MV-4-11 (cell line): ENCODE measurements at places on chromosomes 5 and 9.

DNA sequence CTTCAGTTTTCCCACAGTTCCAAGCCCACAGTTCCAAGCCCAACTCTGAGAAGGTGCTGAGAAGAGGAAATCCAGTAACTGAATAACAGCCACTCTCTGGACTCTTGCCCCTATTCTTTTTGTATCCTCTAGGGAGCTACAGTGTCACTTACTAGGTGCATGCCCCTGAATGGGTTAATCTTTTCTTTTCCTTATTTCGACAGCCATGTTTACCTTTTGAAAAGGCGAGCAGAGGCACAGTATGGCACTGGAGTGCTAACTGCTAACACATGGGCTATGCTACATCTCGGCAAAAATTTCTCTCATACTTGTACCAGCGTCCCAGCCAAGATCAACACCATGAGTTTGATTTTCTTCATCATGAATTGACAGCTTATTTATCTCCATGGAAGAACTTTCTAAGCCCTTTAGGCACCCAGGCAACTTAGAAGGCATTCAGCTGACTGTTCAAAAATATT is 222.6 kb downstream of the EBF1 start:
- no peak for DNase-seq

DNA sequence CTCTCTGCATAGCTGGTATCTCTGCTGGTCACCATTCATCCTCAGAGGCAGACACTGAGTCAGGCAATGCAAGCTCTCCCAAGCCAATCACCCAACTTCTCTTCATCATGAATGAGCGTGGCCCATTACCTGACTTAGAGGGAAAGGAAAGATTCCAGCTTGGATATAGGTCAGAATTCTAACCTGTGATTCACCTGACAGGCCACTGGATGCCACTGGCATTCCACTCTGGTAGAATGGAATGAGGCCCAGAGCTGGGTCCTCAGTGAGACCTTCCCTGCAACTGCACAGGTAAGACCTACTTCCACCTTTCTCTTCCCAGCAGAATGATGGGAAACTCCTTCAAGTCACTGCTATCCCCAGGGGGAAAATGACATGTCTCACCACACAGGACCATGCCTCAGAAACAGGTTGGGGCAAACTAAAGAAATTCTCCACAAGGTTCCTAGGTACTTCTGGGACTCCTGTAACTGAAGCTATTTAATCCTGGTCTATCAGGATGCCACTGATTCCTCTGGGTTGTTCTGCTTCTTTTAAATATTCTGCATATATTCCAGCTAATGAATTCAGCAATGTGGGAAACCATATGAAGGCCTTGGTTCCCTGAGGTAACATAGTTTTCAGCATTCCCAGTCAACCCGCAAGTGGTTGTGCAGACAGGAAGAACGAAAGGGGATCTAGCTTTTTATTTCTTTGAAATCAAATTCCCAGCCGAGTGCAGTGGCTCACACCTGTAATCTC is 62.0 kb downstream of the SUSD1 start:
- DNase-seq, result no peak

GRCh38 chr9:124784509-124784908 is 7.6 kb downstream of the OLFML2A start:
- peak; percentile 95 for DNase-seq

- no peak for DNase-seq
Observed at GRCh38 chr9:82404881-82405280, 416.3 kb downstream of the SPATA31D1 start.

- no peak for DNase-seq
Observed at GRCh38 chr5:104053353-104053649, 490.7 kb upstream of the NUDT12 start.

- no peak for DNase-seq
Observed at GRCh38 chr9:78982849-78983248, 588.9 kb upstream of the TLE4 start.

- DNase-seq, result no peak
Observed at GRCh38 chr5:142861011-142861410, 90.8 kb downstream of the ARHGAP26 start.

- no peak for DNase-seq
Observed at GRCh38 chr5:21910731-21911130, 942.4 kb downstream of the CDH12 start.

DNA sequence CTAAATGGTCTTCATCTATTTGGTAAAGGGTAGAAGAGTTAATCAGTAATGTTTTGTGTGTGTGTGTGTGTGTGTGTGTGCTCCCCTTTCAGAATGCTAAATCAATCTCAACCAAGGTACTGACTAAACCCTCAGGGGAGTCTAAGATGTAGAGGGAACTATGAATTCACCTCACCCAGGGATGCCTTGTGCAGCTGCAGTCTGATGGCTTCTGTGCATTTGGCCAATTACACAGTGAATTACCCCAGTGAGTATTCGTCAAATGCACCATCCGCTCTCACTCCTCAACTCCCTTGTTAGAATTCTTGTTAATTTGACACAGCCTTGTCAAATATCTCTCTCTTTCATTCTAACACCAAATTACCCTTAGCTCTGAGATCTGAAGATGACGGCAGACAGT is 234.6 kb downstream of the GABRB2 start:
- DNase-seq, result no peak

DNA sequence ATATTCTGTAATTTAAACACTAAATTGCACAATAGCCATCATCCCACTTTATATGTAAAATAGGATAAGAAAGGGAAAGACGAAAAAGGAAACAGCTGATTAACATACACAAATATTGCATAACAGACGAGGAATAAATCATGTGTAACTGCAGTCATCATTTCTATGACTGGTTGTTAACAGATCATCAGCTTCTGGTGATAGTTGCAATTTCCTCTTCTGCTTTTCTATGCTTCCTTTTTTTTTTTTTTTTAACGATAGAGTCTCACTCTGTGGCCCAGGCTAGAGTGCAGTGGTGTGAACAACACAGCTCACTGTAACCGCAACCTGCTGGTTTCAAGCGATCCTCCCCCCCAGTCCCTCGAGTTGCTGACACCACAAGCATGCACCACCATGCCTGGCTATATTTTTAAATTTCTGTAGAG is 22.5 kb upstream of the JAKMIP2 start:
- peak; percentile 99 for DNase-seq
